ENCODE measurements at places on chromosomes 7 and 10.
A peak's percentile ranks its signal among the peaks of the same experiment; 100 is the strongest.

GRCh38 chr10:14377591-14378175 lies 47.0 kb upstream of the FRMD4A start:
- DNase-seq = no peak

GRCh38 chr7:20203316-20203715 lies 13.9 kb downstream of the MACC1 start:
- DNase-seq = no peak

DNA sequence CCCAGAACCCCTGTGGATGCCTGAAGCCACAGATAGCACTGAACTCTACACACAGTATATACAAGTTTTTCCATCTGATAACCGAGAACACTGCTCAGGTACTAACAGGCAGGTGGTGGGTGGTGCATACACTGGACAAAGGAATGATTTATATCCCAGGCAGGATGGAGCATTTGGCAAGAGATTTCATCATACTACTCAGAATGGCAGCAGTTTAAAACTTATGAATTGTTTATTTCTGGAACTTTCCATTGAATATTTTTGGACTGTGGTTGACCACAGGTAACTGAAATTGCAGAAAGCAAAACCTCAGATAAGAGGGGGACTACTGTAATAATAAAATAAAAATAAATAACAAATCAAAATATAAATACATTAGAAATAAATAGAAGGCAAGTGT lies 10.9 kb upstream of the KCNMA1 start:
- DNase-seq = no peak

DNA sequence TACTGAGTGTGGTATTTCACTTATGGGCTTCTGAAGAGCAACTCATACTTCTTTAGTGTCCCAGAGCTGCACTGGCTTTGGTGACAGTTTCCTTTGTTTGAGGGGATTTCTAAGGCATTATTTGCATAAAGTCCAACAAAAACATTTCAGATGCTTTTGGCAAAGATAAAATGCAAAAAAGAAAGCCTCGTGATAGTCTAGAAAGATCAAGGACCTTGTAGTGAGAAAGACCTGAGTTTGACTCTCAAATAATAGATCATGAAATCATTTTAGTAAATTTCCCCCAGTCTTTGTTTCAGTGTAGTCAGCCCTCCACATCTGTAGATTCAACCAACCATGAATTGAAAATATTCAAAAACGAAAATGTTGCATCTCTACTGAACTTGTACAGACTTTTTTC lies 107.4 kb downstream of the EEPD1 start:
- DNase-seq = no peak

- DNase-seq = no peak
Observed at GRCh38 chr7:5360971-5361370, 62.7 kb downstream of the TNRC18 start.

GRCh38 chr10:34333513-34333912 lies 481.6 kb downstream of the PARD3 start:
- peak; percentile 2 for DNase-seq

DNA sequence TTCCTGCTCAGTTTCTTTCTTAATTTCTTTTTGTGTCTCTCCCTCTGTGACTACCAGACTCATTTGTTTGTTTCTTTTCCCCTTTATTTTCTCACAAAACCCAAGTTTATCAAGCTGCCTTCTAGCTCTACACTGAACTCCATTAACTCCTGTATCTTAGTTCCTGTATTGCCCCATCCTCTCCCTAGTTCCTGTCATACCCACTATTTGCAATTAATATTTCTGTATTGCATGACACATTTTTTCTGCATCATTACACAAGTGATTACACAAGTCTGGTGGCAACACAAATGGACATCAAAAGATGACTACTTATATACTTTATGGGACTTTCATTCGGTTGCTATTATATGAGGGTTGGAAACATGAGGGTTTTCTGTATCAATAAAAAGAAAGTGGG lies 26.9 kb upstream of the OR9A4 start:
- DNase-seq = no peak

- no peak for DNase-seq
Observed at GRCh38 chr10:2121929-2122328, 384.6 kb upstream of the ADARB2 start.

- no peak for DNase-seq
Observed at GRCh38 chr10:12164085-12164484, 31.6 kb downstream of the NUDT5 start.

Measured in Daoy (cell line).